ENCODE measurements at places on chromosomes 2 and 18.

DNA sequence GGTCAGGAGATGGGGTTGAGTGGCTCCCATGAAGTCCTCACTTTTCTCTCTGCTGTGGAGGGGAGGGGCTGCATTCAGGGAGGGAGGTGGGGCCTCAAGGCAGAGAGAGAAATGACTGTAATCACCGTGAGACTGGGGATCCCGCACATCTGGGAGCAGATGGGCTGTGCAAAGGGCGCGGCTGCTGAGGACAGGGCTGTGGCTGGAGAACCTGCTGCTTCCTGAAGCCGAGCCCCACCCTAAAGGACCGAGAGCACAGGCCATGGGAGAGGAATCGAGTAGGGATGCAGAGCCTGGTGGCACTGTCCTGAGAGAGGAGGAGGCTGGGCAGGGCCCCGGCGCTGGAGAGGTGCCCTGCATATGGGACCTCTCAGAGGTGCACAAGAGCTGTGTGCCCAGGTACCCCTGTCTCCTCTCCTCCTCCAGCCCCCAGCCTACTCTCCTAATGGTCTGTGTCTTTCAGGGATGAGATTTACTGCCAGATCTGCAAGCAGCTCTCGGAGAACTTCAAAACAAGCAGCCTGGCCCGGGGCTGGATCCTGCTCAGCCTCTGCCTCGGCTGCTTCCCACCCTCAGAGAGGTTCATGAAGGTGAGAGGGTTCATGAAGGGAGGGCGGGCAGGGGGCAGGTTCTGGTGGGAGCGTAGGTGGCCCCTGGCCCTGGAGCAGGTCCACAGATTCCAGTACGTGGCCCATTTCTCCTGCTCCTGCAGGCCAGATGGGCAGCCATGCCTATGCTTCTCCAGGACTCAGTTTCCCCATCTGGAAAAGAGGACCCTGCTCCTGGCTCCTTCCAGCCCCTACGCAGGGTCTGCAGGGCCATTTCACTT lies 25.9 kb upstream of the GPR17 start:
- DNase-seq: no peak

GRCh38 chr2:96202152-96202854 lies 6.3 kb downstream of the STARD7 start:
- DNase-seq: no peak

- no peak for DNase-seq
Observed at GRCh38 chr2:150732491-150732890, 245.0 kb upstream of the RND3 start.

- no peak for DNase-seq
Observed at GRCh38 chr2:72361042-72361441, 213.4 kb upstream of the CYP26B1 start.

DNA sequence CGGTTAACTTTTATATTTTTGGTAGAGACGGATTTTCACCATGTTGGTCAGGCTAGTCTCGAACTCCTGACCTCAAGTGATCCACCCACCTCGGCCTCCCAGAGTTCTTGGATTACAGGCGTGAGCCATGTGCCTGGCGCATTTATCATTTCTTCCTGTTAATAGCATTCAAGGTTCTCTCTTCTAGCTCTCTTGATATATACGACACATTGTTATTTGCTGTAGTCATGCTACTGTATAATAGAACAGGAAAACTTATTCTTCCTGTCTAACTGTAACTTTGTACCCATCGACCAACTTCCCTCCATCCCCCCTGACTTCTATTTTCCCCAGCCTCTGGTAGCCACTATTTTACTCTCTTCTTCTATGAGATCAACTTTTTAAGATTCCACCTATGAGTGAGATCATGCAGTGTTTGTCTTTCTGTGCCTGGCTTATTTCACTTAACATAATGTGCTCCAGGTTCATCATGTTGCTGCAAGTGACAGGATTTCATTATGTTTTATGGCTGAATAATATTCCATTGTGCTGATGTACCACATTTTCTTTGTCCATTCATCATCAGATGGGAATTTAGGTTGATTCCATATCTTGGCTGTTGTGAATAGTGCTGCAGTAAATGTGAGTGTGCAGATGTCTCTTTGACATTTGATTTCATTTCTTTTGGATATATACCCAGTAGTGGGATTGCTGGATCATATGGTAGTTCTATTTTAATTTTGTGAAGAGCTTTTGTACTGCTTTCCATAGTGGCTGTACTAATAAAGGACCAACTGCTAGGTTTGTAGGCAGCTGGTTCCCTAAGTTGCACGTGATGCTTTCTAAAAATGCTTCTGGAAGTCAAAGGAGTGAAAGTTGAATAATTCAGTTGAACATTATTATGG lies 205.2 kb downstream of the PRKCE start:
- DNase-seq: no peak

GRCh38 chr18:68519336-68519735 lies 195.6 kb downstream of the TMX3 start:
- no peak for DNase-seq

DNA sequence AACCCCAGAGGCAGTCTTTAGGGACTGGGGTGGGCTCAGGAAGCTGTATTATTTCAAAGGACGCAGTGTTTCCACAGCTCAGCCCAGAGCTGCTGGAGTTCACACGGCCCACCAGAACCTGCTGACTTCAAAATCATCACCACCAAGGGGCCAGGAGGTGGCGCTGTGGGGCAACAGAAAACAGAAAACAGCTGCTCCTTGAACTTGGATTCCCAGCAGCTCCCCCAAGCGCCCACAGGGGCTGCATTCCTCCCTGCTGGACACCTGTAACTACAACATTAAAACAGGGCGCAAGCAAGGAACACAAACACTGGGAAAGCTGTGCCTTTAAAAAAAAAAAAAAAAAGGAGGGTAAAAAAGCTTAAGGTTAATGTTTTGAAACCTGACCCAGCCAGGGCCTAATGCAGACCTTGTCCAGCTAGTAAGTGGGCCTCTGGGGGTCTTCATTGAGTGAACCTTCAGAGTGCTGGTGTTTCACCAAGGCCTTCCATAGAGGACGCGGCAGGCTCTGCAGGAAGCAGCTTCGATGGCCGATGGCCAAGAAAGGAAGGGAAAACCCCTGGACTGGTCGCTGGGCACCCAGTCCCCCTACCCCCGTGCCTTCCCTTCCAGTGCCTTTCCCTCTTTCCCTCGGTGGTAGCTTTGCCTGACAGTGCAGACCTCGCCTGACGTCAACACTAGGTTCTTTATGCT lies 25.9 kb downstream of the MLPH start:
- DNase-seq: no peak

GRCh38 chr2:122216071-122216470 lies 460.6 kb downstream of the TSN start:
- no peak for DNase-seq

GRCh38 chr2:56540467-56540866 lies 356.7 kb downstream of the CCDC85A start:
- DNase-seq: no peak

GRCh38 chr18:58394046-58394445 lies 234.8 kb downstream of the ALPK2 start:
- DNase-seq: no peak

DNA sequence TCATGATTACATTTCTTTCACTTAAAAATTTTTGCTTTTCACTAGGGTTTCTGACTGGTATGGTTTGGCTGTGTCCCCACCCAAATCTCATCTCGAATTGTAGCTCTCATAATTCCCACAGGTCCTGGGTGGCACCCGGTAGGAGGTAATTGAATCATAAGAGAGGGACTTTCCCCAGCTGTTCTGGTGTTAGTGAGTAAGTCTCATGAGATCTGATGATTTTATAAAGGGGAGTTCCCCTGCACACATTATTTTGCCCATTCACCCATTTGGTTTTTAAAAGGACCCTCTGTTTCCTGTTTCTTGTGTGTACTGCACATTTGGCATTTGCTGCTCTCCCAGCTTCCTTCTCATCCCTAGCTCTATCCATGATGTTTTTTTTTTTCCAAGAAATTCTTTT lies 27.8 kb upstream of the NETO1 start:
- no peak for DNase-seq

GRCh38 chr2:221204699-221205098 lies 367.4 kb downstream of the EPHA4 start:
- no peak for DNase-seq

- DNase-seq: peak; percentile 78
Observed at GRCh38 chr18:56709463-56709862, 58.3 kb downstream of the WDR7 start.

DNA sequence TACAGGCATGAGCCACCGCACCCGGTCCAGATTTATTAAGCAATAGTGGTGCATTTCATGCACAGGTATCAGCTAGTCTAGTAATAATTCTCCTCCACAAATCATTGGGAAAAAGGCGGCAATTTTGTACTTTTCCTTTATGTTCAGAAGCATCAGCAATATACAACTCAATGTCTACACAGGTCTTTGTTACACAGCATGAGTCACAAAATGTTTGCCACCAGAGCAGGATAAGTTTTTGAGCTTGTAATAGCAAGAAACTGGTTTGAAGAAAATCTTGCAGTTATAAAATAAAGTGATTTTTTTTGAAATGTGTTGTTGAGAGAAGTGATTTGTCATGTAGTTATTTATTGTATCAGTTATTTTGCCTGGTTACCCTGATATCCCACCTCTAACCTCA lies 4.8 kb upstream of the ITPRIPL1 start:
- no peak for DNase-seq

- DNase-seq: no peak
Observed at GRCh38 chr2:205642599-205643356, 39.5 kb upstream of the NRP2 start.

All from epithelial cell of prostate (primary cell).